ENCODE measurements at places on chromosomes 3 and 15. TPM values are rescaled to one million over a fixed set of nuclear protein-coding genes. Genes with fewer than 3 reads are reported as not detected.
A peak's percentile ranks its signal among the peaks of the same experiment; 100 is the strongest.

DNA sequence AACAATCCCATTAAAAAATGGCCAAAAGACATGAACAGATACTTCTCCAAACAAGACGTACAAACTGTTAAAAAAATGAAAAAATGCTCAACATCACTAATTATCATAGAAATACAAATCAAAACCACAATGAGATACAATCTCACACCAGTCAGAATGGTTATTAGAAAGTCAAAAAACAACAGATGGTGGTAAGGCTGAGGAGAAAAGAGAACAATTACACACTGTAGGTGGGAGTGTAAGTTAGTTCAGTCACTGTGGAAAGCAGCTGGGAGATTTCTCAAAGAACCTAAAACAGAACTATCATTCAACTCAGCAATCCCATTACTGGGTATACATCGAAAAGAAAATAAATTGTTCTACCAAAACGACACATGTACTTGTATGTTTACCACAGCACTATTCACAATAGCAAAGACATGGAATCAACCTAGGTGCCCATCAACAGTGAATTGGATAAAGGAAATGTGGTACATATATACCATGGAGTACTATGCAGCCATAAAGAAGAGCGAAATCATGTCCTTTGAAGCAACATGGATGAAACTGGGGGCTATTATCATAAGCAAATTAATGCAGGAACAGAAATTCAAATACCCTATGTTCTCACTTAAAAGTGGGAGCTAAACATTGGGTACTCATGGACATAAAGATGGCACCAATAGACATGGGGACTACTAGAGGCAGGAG, 51.5 kb downstream of the MYO1E start:
- no peaks in the 10 kb centered on the region for H3K36me3 ChIP-seq
- H3K27ac ChIP-seq: no peak overlapping the region
- H3K4me3 ChIP-seq: no peak overlapping the region
- peaks cover 38% of the 10 kb centered on the region for H3K4me1 ChIP-seq

DNA sequence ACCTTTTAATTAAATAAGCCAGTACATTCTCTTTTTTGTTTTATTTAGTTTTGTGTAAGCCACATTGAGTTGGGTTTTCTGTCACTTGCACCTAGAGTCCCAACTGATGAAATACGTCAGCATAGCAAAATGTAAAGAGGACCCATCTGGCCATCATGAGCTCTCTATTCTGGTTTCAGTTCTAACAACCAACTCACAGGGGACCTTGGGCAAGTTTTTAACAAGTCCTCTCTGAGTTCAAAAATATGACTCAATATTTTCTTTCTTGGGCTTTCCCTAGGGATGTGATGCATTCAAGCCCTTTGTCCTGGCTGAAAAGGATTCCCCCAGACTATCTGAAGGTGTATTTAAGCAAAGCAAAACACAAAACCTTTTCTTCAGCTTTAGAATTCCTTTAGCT, 32.9 kb downstream of the PLCH1 start:
- no peaks in the 10 kb centered on the region for H3K27me3 ChIP-seq
- no peaks in the 10 kb centered on the region for H3K36me3 ChIP-seq
- no peak for DNase-seq
- no peaks in the 10 kb centered on the region for H3K4me1 ChIP-seq
- no peak overlapping the region for H3K27ac ChIP-seq

- peaks cover 27% of the 10 kb centered on the region for H3K4me1 ChIP-seq
- H3K36me3 ChIP-seq: no peaks in the 10 kb centered on the region
Observed at GRCh38 chr3:194696702-194697101, 11.0 kb downstream of the FAM43A start.

- H3K27ac ChIP-seq: no peak overlapping the region
- H3K4me1 ChIP-seq: no peaks in the 10 kb centered on the region
- no peaks in the 10 kb centered on the region for H3K27me3 ChIP-seq
- H3K36me3 ChIP-seq: no peaks in the 10 kb centered on the region
- H3K4me3 ChIP-seq: no peak overlapping the region
- DNase-seq: no peak
Observed at GRCh38 chr3:23696842-23697241, 108.9 kb upstream of the UBE2E1 start.

GRCh38 chr15:81111018-81111417, 23.1 kb upstream of the CFAP161 start:
- no peaks in the 10 kb centered on the region for H3K36me3 ChIP-seq
- H3K27ac ChIP-seq: no peak overlapping the region
- H3K4me1 ChIP-seq: no peaks in the 10 kb centered on the region

DNA sequence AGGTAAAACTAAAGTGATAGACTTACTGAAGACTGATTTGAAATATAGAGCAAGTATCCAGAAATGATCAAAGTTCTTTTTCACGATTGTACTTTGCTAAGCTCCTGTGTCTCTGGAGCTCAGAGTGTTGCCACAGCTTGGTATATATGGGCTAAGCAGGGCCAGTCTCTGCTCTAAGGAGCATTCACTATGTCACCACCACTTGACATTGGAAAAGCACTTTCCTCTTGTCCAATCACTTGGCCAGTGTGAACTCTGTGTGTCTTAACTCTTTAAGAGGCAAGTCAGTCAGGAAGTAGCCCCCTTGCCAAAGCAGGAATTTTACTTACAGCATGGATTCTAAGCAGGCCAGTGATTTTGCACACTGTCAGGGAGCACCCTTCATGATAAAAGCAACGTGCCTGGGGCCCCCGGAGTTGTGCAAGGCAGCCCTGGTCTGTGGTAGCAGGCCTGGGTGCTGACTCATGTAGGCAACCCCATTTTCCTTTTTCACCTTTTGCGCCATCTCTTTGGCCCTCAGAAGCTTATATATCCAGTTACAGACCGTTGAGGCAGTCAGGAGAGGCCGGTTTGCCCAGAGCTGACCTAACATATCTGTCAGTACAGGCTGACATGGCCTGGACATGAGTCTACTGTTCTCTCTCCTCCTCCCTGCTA, 73.0 kb downstream of the HCN4 start:
- no peak for DNase-seq
- no peaks in the 10 kb centered on the region for H3K36me3 ChIP-seq
- H3K27ac ChIP-seq: peak overlapping the region; percentile 67
- no peak overlapping the region for H3K4me3 ChIP-seq
- no peaks in the 10 kb centered on the region for H3K27me3 ChIP-seq
- H3K4me1 ChIP-seq: no peaks in the 10 kb centered on the region

- H3K27ac ChIP-seq: no peak overlapping the region
- peaks cover 7% of the 10 kb centered on the region for H3K36me3 ChIP-seq
- H3K27me3 ChIP-seq: no peaks in the 10 kb centered on the region
- H3K4me1 ChIP-seq: no peaks in the 10 kb centered on the region
- DNase-seq: no peak
Observed at GRCh38 chr15:57255751-57256341, 120.5 kb upstream of the CGNL1 start.

GRCh38 chr15:71746719-71747118, 63.6 kb upstream of the NR2E3 start:
- no peaks in the 10 kb centered on the region for H3K27me3 ChIP-seq
- no peaks in the 10 kb centered on the region for H3K4me1 ChIP-seq
- H3K27ac ChIP-seq: no peak overlapping the region
- H3K36me3 ChIP-seq: no peaks in the 10 kb centered on the region

GRCh38 chr3:126451511-126451910, 24.2 kb downstream of the ZXDC start:
- H3K4me1 ChIP-seq: no peaks in the 10 kb centered on the region
- H3K27me3 ChIP-seq: no peaks in the 10 kb centered on the region
- H3K36me3 ChIP-seq: peaks cover 100% of the 10 kb centered on the region
- peak; percentile 56 for DNase-seq

GRCh38 chr3:71629289-71629688, 45.8 kb upstream of the FOXP1 start:
- H3K36me3 ChIP-seq: no peaks in the 10 kb centered on the region
- H3K27me3 ChIP-seq: no peaks in the 10 kb centered on the region
- DNase-seq: no peak
- H3K4me3 ChIP-seq: no peak overlapping the region
- no peaks in the 10 kb centered on the region for H3K4me1 ChIP-seq

DNA sequence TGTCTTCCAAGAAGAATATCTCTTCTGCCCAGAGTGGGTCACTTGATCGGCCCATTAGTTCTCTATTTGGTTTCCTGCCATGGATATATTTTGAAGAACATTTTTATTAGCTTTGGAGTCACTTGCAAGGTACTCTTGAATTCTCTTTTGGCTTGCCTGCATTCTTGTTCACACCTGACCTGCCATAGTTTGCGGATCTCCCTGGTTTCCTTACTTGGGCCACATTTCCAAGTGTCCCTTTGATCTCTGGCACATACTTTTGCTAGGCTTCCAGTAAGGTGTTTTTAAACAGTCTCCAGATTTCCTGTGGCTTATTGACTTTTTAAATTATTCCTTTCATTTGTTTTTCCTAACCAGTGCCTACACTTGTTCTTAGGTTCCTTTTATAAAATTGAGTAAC, 488.5 kb upstream of the MDFIC2 start:
- H3K27ac ChIP-seq: no peak overlapping the region
- H3K36me3 ChIP-seq: no peaks in the 10 kb centered on the region
- no peaks in the 10 kb centered on the region for H3K27me3 ChIP-seq
- H3K4me1 ChIP-seq: no peaks in the 10 kb centered on the region
- H3K4me3 ChIP-seq: no peak overlapping the region

DNA sequence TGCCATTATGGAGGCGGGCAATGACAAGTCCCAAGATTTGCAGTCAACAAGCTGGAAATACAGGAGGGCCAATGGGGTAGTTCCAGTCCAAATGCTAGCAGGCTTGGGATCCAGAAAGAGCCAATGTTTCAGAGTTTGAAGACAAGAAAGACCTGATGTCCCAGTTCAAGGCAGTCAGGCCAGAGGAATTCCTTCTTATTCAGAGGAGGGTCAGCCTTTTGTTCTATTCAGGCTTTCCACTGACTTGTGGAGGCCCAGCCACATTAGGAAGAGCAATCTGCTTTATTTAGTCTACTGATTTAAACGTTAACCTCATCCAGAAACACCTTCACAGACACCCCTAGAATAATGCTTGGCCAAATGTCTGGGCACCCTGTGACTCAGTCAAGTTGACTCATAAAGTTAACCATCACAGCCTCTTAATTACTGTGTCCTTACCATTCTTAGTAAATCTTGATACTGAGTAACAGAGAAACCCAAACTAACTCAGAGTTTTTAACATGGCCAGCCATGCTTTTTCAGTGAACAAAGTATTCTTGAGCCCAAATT, 50.9 kb upstream of the NPHP3 start:
- no peaks in the 10 kb centered on the region for H3K27me3 ChIP-seq
- no peak for DNase-seq
- no peaks in the 10 kb centered on the region for H3K36me3 ChIP-seq
- H3K4me1 ChIP-seq: no peaks in the 10 kb centered on the region
- H3K27ac ChIP-seq: no peak overlapping the region
- H3K4me3 ChIP-seq: no peak overlapping the region

DNA sequence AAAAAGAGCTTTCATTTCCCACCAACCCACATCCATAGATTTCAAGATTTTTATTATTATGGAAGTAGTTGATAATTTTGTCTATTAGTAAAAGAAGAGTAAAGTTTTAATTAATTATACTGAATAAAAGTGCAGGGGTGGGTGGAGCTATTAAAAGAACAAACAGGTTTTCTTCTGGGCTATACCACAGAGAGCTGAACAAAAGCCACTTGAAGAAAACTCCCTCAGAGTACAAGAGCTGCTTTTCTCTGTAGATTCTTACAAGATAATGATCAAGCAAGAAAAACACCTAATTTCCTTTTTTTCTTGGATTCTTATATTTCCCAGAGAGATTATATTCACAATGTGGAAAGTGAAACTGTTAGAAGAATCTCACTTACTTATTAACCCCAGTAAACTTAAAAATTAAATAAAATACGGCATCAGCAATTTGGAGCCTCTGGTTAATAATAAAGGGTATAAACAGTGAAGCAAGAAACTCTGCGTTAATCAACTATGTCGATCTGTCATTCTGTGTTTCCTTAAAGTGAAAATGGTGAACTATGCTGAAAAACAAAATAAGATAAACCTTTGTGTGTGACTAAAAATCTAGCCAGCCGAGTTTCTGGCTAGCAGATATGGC, 84.9 kb downstream of the THBS1 start:
- no peaks in the 10 kb centered on the region for H3K36me3 ChIP-seq
- H3K4me3 ChIP-seq: no peak overlapping the region
- H3K27me3 ChIP-seq: no peaks in the 10 kb centered on the region
- H3K27ac ChIP-seq: no peak overlapping the region
- H3K4me1 ChIP-seq: no peaks in the 10 kb centered on the region
- DNase-seq: no peak

- no peak overlapping the region for H3K4me3 ChIP-seq
- H3K36me3 ChIP-seq: no peaks in the 10 kb centered on the region
- H3K4me1 ChIP-seq: peaks cover 5% of the 10 kb centered on the region
- no peak overlapping the region for H3K27ac ChIP-seq
- DNase-seq: no peak
- no peaks in the 10 kb centered on the region for H3K27me3 ChIP-seq
Observed at GRCh38 chr3:139529662-139530061, 9.9 kb downstream of the RBP1 start.

GRCh38 chr3:122947738-122948137, 79.8 kb downstream of the SEMA5B start:
- no peaks in the 10 kb centered on the region for H3K36me3 ChIP-seq
- DNase-seq: peak; percentile 13
- no peak overlapping the region for H3K27ac ChIP-seq
- H3K4me3 ChIP-seq: no peak overlapping the region
- no peaks in the 10 kb centered on the region for H3K27me3 ChIP-seq

DNA sequence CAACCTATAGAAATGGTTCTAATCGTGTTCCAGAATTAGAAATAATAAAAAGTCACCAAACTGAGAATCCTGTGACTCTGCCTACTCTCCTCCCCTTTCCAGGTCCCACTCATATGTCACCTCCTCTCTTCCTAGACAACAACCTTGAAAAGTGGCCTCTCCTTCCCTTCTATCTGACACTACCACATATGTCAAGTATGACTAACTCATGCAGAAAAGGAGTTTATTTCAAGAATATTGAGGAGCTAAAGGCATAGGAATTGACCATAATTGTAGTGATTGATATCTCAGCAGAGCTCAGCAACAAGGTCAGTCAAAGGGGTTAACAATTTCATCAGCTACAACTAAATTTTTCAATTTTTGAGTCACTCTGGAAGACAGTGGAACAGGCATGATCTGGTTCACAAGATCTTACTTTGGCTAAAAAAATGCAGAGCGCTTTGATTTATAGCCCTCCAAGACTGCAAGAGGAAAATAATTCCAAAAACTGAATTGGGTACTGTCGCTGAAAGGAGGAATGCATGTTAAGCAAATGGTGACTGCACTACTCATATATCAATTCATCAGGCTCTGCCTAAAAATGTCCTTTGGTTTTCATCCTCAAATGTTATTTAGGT, 160.6 kb upstream of the ARHGEF26 start:
- H3K27me3 ChIP-seq: no peaks in the 10 kb centered on the region
- DNase-seq: no peak
- H3K27ac ChIP-seq: no peak overlapping the region
- no peaks in the 10 kb centered on the region for H3K4me1 ChIP-seq
- H3K4me3 ChIP-seq: no peak overlapping the region

DNA sequence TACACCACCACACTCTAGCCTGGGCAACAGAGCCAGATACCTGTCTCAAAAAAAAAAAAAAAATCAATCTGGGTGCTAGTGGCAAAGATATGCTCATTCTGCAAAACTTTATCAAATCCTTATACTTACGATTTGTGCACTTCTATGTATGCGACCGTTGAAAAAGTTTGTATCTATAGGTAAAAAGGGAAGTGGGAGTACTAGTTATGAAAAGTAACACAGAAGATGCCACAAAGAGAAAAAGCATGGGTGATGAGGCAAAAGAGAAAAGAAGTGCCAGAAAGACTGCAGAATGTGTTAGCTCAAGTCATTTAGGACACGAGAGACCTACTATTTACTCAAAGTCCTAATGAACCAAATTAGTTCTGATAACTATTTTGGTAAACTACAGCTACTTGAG, 407.8 kb downstream of the SHQ1 start:
- DNase-seq: no peak
- no peaks in the 10 kb centered on the region for H3K36me3 ChIP-seq
- no peak overlapping the region for H3K4me3 ChIP-seq
- no peaks in the 10 kb centered on the region for H3K27me3 ChIP-seq
- H3K4me1 ChIP-seq: peaks cover 54% of the 10 kb centered on the region

Gene FSTL1
- 151 TPM for total RNA-seq

Gene BNC1
- 0.14 TPM for total RNA-seq

Gene GLDN
- total RNA-seq: 4.7 TPM

Gene C15orf61
- 4.6 TPM for total RNA-seq

Gene FHIT
- 14.9 TPM for total RNA-seq
